A375 (cell line): ENCODE measurements at places on chromosomes 7 and 10. TPM values are rescaled to one million over a fixed set of nuclear protein-coding genes. Genes with fewer than 3 reads are reported as not detected.

EVX1 gene
- total RNA-seq, result not detected in 2 replicates

ABCC2 gene
- 13.4 and 16.9 TPM in 2 replicates for total RNA-seq

ITGB8 gene
- 44.3 and 50.9 TPM in 2 replicates for total RNA-seq

CHRM2 gene
- total RNA-seq, result 0.03 TPM in 1 of 2 replicates, not detected in the other

TEX36 gene
- 0.27 and 0.30 TPM in 2 replicates for total RNA-seq

AGR2 gene
- not detected in 2 replicates for total RNA-seq

CTTNBP2 gene
- 0.19 and 2.4 TPM in 2 replicates for total RNA-seq
